Stomach (tissue), 19 donors: ENCODE measurements at places on chromosomes 6 and 20. TPM values are rescaled to one million over a fixed set of nuclear protein-coding genes. Genes with fewer than 3 reads are reported as not detected.

WFDC10B gene
- not detected for total RNA-seq

CD93 gene
- total RNA-seq = 25.9 TPM

CLDN20 gene
- total RNA-seq = not detected

GCLC gene
- 99.1 TPM for total RNA-seq

BTN1A1 gene
- not detected for total RNA-seq

RPP40 gene
- total RNA-seq = not detected

PRL gene
- not detected for total RNA-seq

DDAH2 gene
- total RNA-seq = 120 TPM

WFDC5 gene
- not detected for total RNA-seq

RIPOR2 gene
- 19.3 TPM for total RNA-seq

TGM2 gene
- total RNA-seq = 46.4 TPM

CPNE5 gene
- total RNA-seq = 15.9 TPM

APOBEC2 gene
- not detected for total RNA-seq

C6orf15 gene
- total RNA-seq = not detected

DUSP15 gene
- total RNA-seq = 3.9 TPM

FOXC1 gene
- total RNA-seq = 2.0 TPM

MPIG6B gene
- total RNA-seq = not detected

SNRNP48 gene
- 138 TPM for total RNA-seq

RIPPLY2 gene
- not detected for total RNA-seq

PLCB4 gene
- total RNA-seq = 22.5 TPM

FAM83C gene
- total RNA-seq = not detected

LAMA4 gene
- total RNA-seq = 48.7 TPM

CALHM5 gene
- total RNA-seq = under 0.01 TPM

FAM162B gene
- total RNA-seq = not detected

CCDC170 gene
- total RNA-seq = 0.29 TPM
